ENCODE measurements at places on chromosomes 1 and 21.
A peak's percentile ranks its signal among the peaks of the same experiment; 100 is the strongest.

DNA sequence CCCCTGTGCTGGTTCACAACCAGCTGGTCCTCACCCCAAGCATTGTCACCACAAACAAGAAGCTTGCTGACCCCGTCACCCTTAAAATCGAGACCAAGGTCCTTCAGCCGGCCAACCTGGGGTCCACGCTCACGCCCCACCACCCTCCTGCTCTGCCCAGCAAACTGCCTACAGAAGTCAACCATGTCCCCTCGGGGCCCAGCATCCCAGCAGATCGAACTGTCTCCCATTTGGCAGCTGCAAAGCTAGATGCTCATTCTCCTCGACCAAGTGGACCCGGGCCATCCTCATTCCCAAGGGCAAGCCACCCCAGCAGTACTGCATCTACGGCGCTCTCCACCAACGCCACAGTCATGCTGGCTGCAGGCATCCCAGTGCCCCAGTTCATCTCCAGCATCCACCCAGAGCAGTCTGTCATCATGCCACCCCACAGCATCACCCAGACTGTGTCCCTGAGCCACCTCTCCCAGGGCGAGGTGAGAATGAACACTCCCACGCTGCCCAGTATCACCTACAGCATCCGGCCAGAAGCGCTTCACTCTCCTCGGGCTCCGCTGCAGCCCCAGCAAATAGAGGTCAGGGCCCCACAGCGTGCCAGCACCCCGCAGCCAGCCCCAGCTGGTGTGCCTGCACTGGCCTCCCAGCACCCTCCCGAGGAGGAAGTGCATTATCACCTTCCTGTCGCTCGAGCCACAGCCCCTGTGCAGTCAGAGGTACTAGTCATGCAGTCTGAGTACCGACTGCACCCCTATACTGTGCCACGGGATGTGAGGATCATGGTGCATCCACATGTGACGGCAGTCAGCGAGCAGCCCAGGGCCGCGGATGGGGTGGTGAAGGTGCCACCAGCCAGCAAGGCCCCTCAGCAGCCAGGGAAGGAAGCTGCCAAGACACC, 40.6 kb downstream of the ZBTB17 start:
- no peak for DNase-seq

DNA sequence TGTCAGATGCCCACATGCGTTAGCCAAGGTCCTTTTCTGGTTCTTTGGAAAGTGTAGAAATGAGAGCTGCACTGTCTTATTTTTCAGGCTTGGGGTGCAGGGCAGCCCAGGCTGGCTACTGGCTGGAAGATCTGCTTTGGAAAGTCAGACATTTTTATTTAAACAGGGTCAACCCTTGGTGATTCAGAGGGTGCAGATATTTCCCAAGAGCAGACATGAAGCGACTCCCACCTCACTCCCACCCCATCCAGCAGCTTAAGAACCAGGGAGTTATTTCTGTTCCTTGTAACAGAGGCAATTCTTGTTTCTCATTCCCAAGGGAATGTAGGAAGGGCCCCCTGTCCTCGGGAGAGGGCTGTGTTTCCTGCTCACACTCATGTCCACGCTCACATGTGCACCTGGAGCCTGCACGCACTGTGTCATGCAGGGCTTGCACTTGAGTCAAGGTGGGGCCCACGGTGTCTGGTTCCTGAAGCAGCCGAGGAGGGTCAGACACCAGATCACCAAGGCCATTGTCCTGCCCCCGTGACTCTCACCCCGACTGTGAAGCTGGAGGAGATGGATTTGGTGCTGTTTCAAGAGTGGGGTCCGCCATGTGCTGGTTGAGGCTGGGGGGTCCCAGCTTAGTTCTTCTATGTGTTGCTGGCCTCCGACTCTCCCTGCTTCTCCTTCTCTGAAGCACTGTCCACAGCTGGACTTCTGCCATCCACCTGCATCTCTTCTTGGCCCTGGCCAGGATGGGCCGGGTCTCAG, 992 bp downstream of the S100A7A start:
- no peak for DNase-seq

DNA sequence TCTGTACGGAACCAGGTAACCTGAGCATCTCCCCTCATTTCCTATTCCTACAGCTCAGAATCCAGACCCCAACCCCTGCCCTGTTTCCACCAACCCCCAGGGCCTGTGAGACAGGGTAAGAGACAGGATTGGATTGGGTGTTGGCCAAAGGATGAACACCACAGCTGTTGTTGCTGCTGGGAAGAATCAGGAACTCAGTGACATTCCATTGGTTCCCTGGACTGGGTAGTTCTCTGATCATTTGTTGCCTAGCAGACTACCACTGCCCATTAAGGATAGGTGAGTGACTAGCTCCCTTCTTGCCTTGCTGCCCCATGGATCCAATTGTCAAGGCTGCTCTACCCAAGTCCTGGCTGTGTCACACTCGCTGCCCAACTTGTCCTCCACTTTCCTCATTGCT, 10.0 kb downstream of the NCSTN start:
- DNase-seq, result no peak

DNA sequence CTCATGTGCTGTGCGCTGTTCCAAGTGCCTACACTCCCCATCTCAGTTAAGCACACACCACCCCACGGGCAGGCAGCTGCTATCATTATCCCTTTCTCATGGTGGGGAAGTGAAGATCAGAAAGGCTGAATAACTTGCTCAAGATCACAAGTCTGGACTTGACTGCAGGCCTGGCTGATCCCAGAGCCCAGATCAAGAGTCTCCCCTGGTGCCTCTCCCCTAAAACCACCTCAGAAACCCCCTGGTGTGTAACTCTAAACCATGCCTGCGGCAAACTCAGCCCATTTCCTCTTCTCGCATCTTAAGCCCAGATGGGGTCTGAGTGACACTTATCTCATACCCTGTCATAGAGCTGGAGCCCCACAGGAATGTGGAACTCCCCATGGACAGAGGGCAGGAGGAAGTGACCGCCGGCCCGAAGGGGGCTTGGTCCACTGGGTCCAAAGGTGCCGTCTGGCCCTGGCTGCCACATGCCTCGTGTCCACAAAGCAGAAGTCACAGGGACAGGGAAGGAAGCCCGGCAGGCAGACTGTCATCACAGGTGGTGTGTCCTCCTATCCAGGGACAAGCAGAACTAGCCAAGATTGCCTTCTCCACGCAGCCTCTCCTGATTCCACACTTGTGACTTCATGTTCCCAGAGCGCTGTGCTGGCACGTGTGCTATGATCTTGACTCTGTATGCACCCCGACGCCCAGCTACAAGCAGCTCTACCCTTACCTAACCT, 92.1 kb downstream of the SYF2 start:
- peak; percentile 75 for DNase-seq

DNA sequence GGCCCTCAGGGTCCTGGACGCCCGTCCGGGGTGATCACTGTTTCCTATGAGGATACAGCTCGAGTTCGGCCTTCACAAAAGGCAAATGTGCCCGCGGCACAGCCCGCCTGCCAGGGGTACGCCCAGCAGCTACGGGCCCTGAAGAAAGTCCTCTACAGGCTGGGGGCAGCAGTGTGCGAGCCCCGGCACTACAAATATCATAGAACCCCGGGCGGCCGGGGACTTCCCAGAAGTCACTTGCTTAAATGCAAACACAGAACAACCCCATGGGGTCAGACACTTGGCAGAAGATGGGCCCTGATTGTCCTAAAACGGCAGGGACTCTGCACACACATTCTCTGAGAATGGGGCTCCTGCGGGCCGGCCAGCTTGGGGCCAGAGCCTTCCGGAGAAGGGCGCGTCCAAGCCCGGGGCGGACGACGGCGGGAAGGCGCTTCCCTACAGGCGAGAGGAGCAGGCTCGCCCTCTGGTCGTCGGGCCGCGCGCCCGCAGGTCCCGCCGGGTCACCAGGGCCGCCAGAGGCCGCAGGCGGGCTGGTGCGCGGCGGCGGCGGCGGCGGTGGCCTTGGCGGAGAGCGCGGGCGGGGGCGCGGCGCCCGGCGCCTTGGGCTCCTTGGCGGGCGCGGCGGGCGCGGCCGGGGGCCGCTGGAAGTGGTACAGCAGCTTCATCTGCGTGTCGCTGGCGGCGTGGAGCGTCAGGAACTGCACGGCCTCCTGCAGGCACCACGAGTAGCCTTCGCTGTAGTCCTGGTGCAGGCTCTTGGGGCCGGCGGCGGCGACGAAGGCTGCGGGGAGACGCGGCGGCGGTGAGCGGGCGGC, 888 bp downstream of the HES5 start:
- DNase-seq, result no peak

DNA sequence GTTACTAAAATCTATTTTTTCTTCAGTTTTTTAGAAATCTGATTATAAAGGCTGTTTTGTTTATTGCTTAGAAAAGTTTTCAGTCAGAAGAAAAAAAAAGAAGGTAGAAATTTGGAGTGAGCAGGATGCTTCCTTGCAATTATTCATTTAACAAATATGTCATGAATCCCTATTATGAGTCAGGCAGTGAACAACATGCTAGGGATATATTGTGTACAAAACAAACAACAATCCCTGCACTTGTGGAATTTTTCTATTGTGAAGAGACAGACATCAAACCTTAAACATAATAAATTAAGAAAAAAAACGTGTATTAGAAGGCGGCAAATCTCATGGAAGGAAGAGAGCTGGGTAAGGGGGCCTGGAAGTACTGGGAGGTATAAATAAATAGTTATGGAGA, 664.1 kb upstream of the CAMK1G start:
- no peak for DNase-seq

- DNase-seq, result no peak
Observed at GRCh38 chr1:156543066-156543465, 29.3 kb downstream of the IQGAP3 start.

- no peak for DNase-seq
Observed at GRCh38 chr1:12539705-12540579, 78.1 kb downstream of the DHRS3 start.

- no peak for DNase-seq
Observed at GRCh38 chr1:245181158-245181517, 26.4 kb downstream of the KIF26B start.

GRCh38 chr1:99533909-99534637, 111.8 kb upstream of the PALMD start:
- no peak for DNase-seq

- peak; percentile 92 for DNase-seq
Observed at GRCh38 chr1:32335790-32336590, at the start of gene MARCKSL1. Gene MARCKSL1, minus strand, starts transcription at chr1:32336233. Its CDS starts 200 bp downstream, at chr1:32336033.

GRCh38 chr1:51663105-51663504, 46.2 kb downstream of the OSBPL9 start:
- DNase-seq, result no peak

- no peak for DNase-seq
Observed at GRCh38 chr1:108179018-108179417, 21.1 kb downstream of the SLC25A24 start.

DNA sequence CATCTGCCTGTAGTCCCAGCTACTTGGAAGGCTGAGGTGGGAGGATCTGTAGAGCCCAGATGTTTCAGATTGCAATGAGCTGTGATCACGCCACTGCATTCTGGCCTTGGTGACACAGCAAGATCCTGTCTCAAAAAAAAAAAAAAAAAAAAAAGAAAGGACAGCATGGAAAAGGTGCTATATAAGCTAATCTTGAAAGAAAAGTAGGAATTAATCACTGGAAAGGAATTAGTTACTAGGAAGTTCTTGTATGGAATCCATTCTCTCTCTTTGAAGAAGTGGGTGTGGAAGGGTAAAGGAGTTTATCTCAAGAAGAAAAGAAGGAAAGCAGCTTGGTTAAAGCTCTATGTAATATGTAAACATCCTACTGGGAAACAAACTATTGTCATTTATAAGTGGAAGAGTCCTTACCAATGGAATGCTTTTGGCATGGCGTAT, 339.2 kb downstream of the DPYD start:
- DNase-seq, result no peak

GRCh38 chr1:6776389-6776788, 8.9 kb upstream of the CAMTA1 start:
- DNase-seq, result no peak

DNA sequence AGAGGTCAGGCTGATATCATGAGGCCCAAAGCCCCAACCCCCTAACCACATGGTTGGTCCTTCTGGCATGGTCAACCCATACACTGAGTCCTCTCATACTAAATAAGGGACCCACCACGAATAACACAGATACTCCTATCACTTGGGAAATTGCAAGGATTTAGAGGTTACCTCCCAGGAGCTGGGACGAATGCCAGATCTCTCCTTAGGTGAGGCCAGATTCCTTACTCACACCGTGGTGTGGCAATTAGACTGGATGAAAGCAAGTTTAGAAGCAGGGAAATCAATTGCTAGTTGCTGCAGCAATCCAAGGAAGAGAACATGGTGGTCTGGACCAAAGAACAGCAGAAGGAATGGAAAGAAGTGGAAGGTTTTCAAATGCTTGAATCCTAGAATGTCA, 60.1 kb downstream of the IER5 start:
- no peak for DNase-seq

DNA sequence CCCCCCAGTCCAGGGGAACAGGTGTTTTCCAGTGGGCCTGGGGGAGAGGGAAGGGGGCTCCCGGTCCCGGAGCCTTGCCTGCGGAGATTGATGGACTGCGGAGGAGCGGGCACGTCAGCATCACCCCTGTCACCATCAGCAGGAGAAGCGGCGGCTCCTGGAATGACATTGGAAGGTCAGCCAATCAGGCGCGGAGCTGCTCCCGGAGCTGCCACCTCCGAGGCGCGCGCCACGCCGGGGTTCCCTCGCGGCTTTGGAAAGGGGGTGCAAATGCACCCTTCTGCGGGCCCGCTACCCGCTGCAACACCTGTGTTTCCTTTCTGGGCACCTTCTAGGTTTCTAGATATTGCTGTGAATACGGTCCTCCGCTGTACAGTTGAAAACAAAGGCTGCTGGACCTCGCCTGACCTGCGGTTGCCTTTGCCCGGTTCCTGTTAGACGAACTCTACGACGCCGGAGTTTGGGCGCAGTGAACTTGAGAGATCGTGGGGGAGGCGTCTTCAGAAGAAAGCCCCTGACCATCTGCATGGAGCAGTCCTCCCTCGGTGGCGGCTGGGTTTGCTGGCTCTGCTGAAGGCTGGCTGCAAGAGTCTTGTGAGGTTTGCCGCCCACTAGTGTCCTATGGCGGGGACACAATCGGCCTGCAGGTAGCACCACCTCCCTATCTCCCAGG, 5.3 kb downstream of the DSCAM start:
- DNase-seq, result no peak

GRCh38 chr1:206070627-206071304, 17.8 kb downstream of the RHEX start:
- no peak for DNase-seq

DNA sequence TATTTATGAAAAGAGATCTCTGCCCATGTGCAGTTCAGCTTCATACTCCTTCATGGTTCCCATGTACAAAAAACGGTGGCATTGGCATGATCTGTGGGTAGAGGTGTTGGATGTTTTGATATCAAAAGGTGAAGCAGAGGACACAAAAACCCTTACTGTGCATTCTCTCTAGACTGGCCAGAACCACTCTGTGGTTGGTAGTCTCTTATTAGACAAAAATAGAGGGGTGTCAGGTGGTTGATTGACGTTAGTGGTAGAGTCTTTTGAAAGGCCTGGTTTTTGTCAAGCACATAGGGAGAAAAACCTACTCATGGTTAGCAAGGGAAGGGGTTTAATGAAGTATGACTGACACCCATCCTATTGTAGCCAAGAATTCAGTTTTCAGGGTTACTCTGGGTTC, 400.0 kb upstream of the TMPRSS15 start:
- DNase-seq, result no peak

- DNase-seq, result no peak
Observed at GRCh38 chr21:43794311-43794710, 4.9 kb downstream of the RRP1 start.

GRCh38 chr1:243731301-243731891, 118.6 kb downstream of the AKT3 start:
- no peak for DNase-seq
